Large intestine (tissue), 12 donors: ENCODE measurements at places on chromosomes 5 and 9.

DNA sequence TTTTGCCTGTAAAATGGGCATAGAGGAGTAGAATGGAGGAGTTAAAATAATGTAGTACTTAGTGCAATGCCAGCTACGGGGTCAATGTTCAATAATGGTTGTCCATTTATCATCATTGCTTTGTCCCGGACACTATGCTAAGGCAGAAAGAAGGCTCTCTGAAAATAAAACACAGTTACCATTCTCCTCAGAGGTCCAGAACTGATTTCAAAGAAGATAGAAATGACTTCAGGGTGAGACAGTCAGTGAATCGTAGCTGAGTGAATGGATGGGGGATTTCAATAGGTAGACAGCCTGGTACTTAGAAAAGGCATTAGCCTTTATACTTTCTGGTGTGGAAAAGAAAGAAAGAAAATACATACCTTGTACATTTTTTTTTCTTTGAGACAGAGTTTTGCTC lies 1.2 kb upstream of the AK3 start:
- DNase-seq: no peak

DNA sequence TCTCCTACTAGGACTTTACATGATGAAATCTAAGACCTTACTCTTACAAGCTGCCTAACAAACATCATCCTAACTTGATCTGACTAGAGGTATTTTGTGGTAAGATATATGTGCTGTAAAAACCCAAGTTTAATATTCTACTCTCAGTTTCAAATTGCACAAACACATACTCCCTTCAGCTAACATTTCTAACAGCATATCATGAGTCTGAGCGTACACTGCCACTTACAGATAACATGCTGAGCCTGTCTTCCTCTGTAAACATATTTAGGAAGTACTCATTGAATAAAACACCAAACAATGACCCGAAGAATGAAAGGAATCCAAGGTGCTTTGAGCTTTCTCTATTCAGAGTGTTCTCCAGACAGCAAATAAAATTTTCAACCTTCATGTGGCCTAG lies 7.9 kb upstream of the ESM1 start:
- no peak for DNase-seq

DNA sequence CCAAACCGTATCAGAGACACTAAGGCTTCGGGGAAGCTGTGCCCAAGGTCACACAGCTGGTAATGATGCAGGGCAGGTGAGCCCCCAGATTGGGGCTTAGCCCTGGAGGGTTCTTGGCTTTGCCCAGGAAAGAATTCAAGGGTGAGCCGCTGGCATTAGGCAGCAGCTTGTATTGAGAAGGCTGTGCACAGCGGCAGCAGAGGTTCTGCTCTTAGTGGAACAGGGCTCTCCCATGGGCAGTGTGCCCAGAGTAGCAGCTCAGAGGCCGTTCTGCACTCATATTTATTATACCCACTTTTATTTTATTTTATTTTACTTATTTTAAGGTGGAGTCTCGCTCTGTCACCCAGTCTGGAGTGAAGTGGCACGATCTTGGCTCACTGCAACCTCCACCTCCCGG lies 85.8 kb upstream of the IER5L start:
- no peak for DNase-seq

- DNase-seq: no peak
Measured at GRCh38 chr5:109743041-109743531, 53.4 kb downstream of the MAN2A1 start.

DNA sequence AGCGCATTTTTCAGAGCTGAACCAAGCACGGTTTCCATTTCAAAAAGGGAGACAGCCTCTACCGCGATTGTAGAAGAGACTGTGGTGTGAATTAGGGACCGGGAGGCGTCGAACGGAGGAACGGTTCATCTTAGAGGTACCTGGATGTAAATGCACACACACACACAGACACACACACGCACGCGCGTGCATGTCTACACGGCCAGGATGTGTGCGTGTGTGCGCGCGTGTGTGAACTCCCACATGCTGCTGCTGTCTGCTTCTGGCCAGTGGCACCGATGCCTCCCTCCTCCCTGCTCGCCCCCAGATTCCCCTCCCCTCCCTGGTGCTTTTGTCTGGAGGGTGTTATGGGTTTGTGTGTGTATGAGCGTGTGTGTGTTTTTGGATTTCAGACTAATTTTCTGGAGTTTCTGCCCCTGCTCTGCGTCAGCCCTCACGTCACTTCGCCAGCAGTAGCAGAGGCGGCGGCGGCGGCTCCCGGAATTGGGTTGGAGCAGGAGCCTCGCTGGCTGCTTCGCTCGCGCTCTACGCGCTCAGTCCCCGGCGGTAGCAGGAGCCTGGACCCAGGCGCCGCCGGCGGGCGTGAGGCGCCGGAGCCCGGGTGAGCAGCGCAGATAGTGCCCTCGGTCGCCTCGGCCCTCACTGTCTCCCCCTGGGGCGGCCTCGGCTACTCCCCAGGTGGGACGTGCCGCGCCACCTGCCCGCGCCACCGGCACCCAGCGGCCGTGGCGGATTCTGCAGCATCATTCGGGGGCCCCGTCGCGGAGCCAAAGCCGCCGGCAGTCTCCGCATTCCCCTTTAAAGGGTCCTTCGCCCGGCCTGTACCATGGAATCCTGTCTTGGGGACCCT lies at the start of gene NTRK2:
Gene NTRK2, plus strand, starts transcription at position 442 of the 850 bp plus-strand sequence. CDS start 1,020 bp downstream, outside the sequence.
- peak; percentile 29 for DNase-seq

DNA sequence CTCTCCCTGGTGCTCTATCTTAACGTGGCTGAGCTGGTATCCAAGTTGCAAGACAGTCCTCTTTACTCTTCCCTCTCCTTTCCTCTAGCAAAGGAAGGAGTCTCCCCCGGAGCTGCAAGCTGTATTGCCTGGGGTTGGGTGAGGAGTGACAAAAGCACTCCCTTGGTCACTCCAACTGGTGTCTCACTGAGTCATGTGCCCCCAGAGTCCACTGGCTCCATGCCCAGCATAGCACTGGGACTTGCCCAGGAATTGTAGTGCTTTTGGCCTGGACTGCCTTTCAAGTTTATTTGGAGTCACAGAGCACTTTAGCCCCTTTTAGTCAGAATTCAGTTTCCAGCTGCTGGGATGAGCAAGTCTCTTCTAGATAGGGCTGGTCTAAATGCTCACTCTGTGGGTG lies 82.6 kb upstream of the FST start:
- DNase-seq: no peak

DNA sequence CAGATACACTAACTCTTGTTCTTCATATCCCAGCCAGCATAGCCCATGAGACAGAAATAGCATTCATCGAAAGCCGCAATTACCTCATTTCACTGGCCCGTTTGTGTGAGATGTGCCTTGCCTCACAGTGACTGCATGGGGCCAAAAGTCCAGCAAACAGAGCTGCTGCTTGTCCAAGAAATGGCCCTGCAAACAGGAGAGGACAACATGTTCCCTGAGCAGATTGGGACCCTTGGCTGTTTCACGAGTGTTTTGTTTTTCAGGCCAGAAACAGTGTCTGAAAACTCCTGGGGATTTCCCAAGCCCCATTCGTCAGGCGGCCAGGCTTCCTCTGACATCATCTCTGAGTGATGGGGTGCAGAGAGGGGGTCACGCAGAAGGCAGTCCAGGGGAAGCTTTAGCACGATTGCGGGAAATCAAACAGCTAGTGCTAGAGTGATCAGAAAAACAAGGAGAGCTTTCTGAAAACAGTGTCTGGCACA lies 503.6 kb upstream of the PAPPA start:
- peak; percentile 33 for DNase-seq
